ENCODE measurements at places on chromosomes 4 and X.
A peak's percentile ranks its signal among the peaks of the same experiment; 100 is the strongest.

- no peak for DNase-seq
These were observed 12.9 kb upstream of the IL13RA1 start for GRCh38 chrX:118714521-118714920.

DNA sequence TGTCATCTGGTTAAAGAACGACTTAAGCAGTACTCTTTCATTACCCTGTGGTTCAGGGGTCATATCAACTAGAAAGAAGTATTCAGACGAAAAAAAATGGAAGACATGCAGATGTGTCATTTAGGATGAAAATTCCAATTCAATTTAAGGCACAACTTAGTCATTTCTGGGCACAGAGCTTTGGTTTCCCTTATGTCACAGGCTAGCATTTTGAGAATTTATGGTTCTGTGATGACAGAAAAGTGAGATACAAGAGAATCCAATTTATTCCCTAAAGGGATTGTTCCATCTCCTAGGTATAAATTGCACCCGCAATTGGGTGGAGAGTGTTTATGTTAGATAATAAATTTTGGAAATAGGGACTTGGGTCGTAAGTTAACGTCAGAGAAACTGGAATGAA is 306.6 kb downstream of the STK32B start:
- no peak for DNase-seq

- DNase-seq: no peak
These were observed 1.6 kb downstream of the SLIT2 start for GRCh38 chr4:20253283-20253734.

- no peak for DNase-seq
These were observed 71.8 kb downstream of the C4orf46 start for GRCh38 chr4:158599765-158600498.

- DNase-seq: no peak
These were observed 6.2 kb upstream of the MGARP start for GRCh38 chr4:139286186-139286698.

GRCh38 chr4:88219099-88219498 is 60.7 kb upstream of the ABCG2 start:
- peak; percentile 22 for DNase-seq

DNA sequence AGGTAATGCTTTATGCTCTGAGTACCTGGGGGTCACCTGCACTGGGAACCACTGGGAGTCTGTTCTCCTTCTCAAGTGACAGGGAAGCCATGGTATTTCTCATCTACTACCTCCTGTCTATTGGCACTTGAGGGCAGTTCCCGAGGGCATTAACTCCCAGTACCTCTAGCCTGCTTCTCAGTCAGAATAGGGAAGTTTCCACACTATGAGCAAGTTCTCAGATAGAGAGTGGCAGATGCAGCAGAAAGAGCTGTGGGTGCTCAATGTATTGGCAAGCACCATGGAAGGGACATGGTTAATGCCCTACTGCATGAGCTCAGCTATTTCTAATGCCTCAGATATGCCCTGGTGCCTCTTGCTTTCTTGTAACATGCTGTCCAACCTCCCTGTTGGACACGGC is 74.1 kb downstream of the ANOS1 start:
- no peak for DNase-seq

DNA sequence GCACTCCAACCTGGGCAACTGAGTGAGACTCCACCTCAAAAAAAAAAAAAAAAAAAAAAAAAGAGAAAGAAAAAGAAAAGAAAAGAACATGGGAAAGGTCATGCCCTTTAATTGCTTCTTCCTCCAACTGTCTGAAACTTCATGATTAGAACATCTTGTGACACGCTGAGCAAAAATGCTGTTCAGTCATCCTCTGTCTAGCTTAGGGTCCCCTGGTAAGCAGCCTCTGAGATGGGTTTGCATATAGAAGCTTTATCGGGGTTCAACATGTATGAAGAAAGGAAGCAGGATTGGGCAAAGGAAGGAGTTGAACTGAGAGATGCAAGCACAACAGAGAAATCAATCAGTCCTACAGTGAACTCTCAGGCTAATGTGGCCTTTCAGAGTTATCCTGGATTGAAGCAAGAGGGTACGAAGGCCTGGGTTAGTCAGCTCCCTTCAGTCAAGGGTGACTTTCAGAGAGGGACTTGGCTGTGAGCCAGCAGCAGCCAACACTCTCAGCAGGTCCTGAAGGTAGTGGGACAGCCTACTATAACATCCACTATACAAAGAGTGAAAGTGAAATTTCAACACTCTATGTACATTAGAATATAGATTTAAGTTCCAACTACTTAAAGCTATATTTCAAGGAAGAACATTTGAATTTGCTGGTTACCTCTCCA is 11.4 kb downstream of the MAOB start:
- peak; percentile 31 for DNase-seq

GRCh38 chr4:2402048-2402842 is 16.2 kb downstream of the ZFYVE28 start:
- no peak for DNase-seq

DNA sequence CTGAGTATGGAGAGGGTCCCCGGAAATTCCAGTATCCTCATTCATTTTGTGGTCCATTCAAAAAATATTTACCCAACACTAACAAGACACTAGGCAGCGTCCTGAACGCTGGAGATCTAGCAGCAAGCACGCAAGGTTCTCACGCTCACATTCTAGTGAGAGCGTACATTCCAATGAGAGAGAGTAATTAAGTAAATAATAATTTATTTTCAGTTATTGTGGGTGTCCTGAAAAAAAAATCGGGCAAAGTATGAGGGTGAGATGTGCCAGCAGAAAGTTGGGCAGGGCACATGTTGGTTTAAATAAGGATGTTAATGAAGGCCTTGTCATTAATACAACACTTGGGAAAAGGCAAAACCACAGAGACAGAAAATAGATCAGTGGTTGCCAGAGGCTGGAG is 4.0 kb upstream of the TMEM156 start:
- no peak for DNase-seq

GRCh38 chr4:127400731-127401346 is 231.9 kb upstream of the INTU start:
- DNase-seq: peak; percentile 32

DNA sequence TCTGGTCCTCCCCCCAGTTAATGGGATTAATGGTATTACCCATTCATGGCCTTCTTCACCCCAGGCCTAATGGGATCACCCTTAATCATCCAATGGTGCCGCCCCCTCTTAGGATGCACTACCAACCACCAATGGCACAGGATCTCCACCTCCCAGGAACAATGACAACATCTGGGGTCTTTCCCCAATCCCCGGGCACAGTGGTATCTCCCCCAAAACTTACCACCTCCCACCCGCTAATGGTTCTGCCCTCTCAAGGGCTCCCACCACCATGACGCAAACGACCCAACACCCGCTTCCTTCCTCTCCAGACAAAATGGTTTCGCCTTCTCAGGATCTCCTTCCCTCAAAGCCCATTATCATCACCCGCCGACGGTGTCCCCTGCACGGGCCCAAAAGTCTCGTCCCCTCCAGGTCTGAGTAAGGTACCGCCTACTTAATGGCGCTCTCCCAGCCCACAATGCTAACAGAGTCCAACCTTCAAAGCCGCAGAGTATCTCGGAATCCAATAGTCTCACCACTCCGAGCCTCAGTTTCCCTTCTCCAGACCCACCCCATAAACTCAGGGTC is 458 bp downstream of the GRIPAP1 start:
- no peak for DNase-seq

- DNase-seq: no peak
These were observed 246.0 kb downstream of the FBXW7 start for GRCh38 chr4:152289941-152290340.

DNA sequence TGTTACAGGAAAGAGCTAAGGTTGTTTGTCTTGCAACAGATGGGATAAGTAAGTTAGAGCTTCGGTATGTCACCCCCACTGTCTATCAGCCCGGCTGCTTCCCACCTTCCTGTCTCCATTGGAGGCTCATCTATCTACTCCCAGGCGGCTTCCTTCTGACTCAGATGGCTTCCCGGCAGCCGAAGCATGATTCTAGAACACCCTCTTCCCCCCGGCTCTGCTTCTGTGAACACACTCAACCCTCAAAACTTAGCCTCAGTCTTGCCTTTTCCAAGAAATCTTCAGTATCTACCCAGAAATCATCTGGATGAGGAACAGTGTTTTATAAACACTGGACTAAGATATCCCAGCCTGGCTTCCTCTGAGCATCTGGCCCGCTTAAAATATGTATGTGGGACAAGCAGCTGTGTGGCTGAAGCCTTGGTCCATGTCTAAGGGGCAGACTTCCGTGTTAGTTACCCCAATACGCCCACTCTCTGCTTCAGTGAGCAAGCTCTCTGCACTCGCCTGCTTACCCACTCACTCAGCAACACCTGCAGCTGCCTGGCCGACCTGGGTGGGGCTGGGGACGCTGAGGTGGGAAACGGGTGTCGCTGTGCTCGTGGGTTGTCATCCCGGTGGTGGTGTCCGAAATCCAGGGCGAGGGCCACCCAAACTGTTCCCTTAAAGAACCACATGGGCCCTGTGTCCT is 12.0 kb upstream of the SLC2A9 start:
- no peak for DNase-seq

- DNase-seq: no peak
These were observed 886 bp downstream of the DCLK2 start for GRCh38 chr4:150079081-150079581.

- DNase-seq: no peak
These were observed 7.5 kb downstream of the P2RY4 start for GRCh38 chrX:70252491-70252890.

- DNase-seq: no peak
These were observed 236.9 kb upstream of the GPC4 start for GRCh38 chrX:133652185-133652584.

DNA sequence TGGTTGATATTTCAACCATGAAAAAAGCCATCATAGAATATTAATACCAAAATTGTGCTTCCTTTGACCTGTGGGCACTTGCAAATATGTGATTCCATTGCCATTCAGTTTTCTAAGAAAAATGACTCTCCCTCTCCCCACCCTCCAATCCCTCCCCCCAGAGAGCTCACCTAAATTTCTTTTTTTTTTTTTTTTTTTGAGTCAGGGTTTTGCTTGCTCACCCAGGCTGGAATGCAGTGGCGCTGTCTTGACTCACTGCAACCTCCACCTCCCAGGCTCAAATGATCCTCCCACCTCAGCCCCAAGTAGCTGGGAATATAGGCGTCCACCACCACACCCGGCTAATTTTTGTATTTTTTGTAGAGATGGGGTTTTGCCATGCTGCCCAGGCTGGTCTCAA is 47.0 kb downstream of the SNX25 start:
- DNase-seq: no peak

All from epithelial cell of proximal tubule (primary cell).